Breast epithelium (tissue), 4 donors: ENCODE measurements at places on chromosomes 5 and 9. TPM values are rescaled to one million over a fixed set of nuclear protein-coding genes. Genes with fewer than 3 reads are reported as not detected.

The DMGDH gene
- total RNA-seq, result 2.9 TPM

GRCh38 chr5:40479939-40480338 lies 199.8 kb upstream of the PTGER4 start:
- no peak for DNase-seq

DNA sequence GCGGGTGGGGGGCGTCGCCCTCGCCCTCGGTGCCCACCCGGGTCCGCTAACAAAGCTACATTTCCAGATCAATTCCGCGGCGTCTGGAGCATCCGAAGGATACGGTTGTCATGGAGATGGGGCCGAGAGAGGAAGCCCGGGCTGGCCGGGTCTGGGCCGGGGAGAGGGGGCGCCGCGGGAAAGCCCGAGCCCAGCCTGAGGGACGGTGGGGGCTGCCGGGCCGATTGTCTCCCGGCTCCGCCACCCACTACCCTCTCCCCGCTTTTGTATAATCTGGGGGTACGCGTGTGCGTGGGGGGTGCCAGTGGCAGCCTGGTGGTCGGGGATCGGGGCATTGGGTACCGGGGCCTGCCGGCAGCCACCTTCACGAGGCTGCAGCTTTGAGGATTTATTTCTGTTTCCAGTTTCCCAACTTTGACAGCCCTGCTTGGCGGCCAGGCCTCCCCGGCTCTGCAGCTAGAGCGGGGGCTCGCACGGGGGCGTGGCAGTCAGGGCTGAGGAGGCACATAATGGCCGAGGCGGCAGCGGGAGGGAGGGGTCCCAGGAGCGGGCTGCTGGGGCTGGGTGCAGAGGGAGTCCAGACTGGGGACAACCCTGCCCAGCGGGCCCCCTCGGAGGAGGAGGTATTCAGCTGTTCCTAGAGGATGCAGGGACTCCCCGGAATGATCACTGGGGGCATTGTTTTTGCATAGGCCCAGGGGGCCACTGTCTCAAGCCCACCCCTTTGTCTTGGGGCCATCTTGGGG lies 626 bp downstream of the PSD2 start:
- DNase-seq, result no peak

GRCh38 chr5:149367249-149367971 lies 9.6 kb downstream of the PCYOX1L start:
- DNase-seq, result no peak

DNA sequence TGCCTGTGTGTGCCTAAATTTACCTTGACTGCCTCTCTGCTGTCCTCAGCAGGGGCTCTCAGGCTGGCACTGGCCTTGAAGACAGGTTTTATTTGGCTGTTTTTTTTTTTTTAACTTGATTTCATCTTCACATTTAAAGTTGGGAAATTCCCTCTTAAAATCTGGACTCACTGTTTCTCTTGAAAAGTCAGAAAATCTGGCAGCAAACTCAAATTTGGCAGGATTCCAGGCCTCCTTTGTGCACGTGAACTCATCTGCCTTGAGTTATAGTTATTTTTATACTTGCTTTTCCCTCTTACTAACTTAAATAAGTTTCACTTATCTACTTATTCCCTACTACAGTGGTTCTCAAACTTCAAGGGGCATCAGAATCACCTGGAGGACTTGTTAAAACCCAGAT lies 118.4 kb upstream of the MAP3K1 start:
- DNase-seq, result no peak
